Activated CD8-positive, alpha-beta T cell treated with anti-CD3 and anti-CD28 coated beads, Interleukin-2, amount 10 ng/mL, durations not matched to agents 7 days and 5 days (primary cell): ENCODE measurements at places on chromosomes 7 and 10. TPM values are rescaled to one million over a fixed set of nuclear protein-coding genes. Genes with fewer than 3 reads are reported as not detected.
A peak's percentile ranks its signal among the peaks of the same experiment; 100 is the strongest.

DNA sequence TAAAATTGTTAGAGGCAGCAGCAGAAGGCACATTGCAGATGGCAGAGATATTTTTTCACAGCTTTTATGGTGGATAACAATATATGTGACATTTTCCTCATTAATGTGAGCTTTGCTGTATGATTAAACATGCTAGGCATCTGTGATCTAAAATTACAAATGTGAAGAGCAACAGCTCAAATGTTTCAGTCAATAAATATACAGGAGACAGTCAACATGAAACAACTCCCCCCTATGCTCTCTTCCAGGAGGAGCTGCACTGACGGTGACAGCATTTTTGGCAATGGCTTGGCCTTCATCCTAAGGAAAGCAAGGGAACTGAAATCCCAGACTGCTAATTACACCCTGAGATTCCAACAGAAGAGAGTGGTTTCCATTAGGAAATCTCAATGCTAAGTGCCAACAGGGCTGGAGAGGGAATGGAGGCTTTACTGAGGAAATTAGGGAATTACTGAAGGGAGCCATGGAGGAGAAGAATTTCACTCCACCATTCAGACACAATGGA lies 51.4 kb upstream of the GRB10 start:
- DNase-seq: no peak

DNA sequence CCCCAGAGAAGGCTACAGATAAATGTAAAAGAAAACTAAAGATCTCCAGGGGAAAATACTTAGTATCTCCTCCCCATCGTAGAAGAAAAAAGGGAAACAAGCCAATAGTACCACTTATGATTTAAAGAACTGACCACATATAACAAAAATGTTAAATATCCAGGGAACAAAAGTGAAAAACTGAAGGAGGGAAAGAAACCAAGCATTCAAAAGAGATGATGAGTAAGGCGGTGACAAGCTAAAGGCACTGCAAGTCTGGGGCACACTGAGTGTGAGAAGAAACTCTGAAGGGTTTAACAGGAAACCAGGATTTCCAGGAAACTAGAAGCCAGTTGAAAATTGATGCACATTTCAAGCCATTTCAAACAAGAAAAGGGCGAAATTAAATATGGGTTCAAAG lies 226.3 kb downstream of the AHR start:
- DNase-seq: no peak

HTRA1 gene
- not detected for total RNA-seq

DNA sequence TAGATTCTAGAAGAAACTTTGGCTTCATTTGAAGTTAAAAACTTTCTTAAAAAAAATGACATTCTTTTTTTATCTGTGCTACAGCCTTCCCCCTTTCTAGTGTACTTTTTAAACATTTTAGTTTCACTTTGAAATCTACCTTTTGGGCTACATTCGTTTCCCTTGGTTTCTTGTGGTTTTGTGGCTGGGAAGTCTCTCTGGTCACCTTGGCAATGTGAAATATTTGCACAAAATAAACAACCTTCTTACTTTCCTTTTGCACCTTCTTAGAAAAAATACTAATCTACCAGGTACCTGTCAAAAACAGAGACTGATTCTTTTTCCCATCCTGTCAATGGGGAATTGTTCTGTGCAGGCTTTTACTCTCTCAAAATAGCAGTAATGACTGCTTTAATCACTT lies 350.2 kb downstream of the GATA3 start:
- DNase-seq: peak; percentile 82

DNA sequence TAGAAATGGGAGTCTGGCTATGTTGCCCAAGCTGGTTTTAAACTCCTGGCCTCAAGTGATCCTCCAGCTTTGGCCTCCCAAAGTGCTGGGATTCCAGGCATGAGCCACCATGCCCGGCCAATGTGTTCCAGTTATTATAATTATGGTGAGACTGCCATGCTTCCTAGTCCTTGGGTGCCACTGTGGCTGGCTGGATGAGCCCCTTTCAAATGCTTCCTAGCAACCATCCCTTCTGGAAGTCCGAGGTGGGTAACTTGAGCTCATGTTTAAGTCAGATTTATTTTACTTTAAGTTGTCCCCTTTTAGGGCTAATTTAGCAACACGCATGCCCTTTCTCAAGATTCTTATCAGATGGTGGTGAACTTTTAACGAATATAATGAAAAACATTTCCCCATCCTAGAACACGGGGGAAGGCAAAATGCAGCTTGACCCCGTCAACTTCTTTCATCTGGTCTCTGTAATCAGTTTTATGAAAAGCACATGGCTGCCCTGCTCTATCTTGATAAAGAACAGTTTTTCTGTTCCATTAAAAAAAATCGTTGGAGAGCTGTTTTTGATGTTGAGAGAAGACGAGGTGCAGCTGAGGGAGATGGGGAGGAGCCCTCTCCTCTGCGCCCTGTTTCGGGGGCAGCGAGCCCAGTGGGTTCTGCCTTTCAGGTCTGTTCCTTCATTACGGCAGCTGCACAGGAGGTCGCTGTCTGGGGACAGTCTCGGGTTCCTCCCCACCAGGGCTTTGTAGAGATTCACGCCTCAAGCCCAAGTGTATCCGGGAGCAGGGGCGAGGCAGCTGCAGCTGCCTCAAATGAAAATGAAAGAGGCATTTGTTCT lies 61.0 kb upstream of the MKI67 start:
- peak; percentile 65 for DNase-seq

DNA sequence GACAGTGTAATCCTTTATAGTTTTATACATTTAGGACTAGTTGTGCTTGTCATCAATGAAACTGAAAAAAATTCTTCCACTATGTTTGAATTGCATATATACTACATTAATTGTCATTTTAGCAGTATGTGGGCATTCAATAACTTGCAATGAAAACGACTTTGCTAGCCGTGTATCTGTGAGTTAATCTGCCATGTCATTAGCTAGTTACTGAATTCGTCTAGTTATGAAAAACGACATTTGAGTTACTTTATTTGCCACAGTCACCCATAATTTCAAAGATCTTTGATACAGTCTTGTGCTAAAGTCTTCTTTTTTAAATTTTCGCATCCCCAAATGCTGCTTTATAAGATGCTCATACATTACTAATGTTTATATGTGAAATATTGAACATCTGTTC lies 18.3 kb upstream of the SMC3 start:
- peak; percentile 3 for DNase-seq
